ENCODE measurements at places on chromosomes 7 and 10.
A peak's percentile ranks its signal among the peaks of the same experiment; 100 is the strongest.

- no peak for DNase-seq
These were observed 394.1 kb upstream of the MKI67 start for GRCh38 chr10:128520211-128520815.

DNA sequence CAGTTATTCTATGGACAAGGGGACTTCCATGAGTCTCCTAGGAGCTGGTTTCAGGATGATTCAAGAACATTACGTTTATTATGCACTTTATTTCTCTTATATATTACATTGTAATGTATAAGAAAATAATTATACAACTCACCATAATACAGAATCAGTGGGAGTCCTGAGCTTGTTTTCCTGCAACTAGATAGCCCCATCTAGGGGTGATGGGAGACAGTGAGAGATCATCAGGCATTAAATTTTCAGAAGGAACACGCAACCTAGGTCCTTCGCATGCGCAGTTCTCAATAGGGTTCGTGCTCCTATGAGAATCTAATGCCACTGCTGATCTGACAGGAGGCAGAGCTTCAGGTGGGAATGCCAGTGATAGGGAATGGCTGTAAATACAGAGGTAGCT lies 137.9 kb downstream of the ANKRD30A start:
- DNase-seq: no peak

GRCh38 chr10:71715860-71716259 lies 3.7 kb downstream of the C10orf105 start:
- DNase-seq: no peak

DNA sequence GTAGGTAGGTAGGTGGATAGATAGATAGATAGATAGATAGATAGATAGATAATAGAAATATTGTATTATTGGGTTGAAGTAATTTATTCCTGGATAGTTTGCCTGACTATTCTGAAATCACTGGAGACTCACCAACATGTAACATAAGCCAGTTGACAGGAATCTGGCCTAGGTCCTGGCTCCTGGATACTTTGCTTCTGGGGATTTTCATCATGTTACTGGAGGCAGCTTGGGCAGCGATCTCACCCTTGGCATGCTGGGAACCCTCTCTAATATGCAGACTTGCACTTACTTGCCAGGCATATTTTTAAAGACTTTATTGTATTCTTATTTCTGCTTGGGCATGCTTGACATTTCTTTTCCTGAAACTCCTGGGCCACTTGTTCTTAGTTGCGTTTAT lies 709.1 kb upstream of the FZD8 start:
- DNase-seq: no peak

GRCh38 chr10:126387931-126388911 lies at the start of gene ADAM12:
Gene ADAM12 (minus strand): TSS chr10:126388477. CDS start chr10:126388145, 332 bp downstream.
- no peak for DNase-seq

- no peak for DNase-seq
These were observed 147.2 kb downstream of the NSUN6 start for GRCh38 chr10:18504161-18504560.

- no peak for DNase-seq
These were observed 40.4 kb upstream of the TMEM229A start for GRCh38 chr7:124073310-124073645.

DNA sequence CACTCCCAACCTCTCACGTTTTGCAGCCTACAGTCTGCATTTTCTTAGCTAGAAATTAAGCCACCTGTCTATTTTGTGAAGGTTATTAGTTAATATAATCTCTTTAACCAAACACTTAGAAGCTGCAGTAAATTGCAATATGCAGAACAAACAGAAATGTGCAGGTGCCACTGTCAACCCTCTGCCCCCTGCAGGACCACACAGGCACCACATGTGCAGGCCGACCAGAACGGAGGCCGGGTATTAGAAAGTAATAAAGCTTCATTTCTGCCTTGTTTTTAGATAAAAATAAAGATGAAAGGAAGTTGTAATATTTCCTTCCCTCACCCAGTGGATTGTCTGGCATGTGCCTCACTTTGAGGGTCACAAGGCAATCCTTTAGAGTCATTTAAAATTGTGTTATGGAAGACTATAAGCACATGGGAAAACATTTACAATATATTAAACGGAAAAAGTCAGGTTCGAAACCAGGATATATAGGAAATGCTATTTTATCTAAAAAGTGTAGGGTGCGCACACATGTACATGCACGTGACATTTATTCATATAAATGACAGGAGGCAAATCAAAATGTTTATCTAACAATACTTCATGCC lies 158.2 kb downstream of the ARHGAP12 start:
- DNase-seq: no peak

DNA sequence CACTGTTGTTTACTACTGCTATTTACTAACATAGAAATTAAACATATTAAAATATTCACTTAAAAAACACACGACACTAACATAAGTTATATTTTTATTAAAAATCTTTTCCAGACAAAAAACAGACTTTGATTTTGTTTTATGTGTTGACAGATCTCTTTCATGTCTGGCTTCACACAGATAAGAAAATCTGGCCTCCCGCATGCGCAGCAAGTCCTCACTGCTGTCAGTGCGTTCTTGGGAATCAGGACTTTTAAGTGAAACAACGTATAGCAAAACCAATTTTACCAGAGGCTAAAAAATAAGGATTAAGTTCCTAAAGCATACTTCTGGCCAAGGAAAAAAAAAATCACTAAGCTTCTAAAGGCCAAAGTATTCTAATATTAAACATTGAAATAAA lies 1.2 kb upstream of the IDI1 start:
- DNase-seq: no peak

- no peak for DNase-seq
These were observed 119.9 kb downstream of the MGMT start for GRCh38 chr10:129586898-129587443.

GRCh38 chr7:50210706-50211115 lies 93.8 kb upstream of the IKZF1 start:
- no peak for DNase-seq

GRCh38 chr7:6127110-6127490 lies 95.9 kb downstream of the ANKRD61 start:
- no peak for DNase-seq

DNA sequence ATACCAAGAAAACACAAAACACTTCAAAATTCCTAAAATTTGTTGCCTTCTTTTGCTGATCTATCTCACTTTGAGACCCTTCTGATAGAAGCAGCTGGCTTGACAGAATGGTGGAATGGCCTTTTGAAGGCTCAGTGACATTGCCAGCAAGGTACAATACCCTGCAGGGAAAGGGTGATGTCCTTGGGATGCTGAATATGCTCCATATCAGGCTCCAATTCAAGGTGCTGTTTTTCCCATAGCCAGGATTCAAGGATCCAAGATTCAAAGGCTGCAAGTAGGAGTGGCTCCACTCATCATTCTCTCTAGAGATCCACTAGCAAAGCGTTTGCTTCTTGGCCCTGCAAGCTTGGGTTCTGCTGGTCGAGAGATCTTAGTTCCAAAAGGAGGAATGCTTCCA lies 120.4 kb downstream of the USP6NL start:
- no peak for DNase-seq

DNA sequence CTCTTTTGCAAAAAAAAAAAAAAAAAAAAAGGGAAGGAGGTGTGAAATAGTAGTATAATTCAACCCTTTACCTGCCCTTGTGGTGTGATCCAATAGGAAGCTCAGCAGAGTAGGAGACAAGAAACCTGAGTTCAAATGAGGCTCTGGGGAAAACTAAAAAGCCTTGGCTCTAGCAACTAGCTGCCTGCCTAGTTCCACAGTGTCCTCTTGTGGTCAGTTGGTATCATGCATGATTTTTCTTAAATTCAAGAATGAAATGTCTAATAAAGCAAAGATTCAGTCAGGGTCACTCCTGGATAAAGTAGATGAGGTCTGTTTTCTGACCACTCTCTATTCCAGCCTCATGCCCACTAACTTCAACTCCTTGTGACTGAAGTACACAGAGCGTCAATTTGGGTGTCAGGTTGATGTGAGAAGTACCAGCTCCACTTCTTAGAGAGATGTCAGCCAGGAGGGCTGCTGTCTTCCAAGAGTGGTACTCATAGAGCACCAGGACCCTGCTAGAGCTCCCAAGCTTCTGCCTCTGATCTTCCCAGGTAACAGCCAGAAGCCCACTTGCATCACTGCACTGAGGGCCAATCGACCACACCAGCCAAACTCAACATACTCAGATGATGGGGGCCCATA lies 10.5 kb downstream of the LSM5 start:
- no peak for DNase-seq

GRCh38 chr7:149293338-149293737 lies 31.3 kb downstream of the ZNF783 start:
- no peak for DNase-seq

DNA sequence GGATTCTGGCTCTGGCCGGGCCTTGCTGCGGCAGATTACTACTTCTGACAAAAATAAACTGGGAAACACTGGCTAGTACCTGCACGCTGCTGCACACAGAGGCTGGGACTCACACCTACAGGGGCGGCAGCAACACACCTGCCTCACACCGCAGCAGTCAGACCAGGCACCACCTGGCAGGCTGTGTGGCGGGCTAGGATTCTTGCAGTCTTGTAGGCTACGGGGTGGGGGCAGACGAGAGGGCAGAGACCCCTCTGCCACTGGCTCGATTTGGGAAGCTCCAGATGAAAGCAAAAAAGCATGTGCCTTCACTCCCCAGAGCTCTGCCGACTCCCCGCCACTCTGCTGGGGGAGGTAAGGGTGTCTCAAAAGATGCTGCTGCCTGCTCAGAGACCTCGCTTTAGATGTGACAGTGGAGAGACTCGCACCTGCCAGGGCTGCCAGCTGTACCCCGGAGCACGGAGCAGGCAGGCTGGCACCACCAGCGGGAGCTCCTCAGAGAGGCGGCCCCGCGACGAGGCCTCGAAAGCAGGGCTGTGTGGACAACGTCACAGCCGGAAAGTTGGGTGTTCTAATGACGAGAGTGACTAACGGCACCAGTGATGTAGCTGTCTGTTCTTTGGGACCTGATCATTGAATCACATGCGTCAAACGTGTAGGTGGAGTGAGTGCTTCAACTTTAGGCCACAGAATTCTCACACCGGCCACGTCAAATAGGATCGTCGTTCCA lies 250.5 kb downstream of the ZMYND11 start:
- no peak for DNase-seq

DNA sequence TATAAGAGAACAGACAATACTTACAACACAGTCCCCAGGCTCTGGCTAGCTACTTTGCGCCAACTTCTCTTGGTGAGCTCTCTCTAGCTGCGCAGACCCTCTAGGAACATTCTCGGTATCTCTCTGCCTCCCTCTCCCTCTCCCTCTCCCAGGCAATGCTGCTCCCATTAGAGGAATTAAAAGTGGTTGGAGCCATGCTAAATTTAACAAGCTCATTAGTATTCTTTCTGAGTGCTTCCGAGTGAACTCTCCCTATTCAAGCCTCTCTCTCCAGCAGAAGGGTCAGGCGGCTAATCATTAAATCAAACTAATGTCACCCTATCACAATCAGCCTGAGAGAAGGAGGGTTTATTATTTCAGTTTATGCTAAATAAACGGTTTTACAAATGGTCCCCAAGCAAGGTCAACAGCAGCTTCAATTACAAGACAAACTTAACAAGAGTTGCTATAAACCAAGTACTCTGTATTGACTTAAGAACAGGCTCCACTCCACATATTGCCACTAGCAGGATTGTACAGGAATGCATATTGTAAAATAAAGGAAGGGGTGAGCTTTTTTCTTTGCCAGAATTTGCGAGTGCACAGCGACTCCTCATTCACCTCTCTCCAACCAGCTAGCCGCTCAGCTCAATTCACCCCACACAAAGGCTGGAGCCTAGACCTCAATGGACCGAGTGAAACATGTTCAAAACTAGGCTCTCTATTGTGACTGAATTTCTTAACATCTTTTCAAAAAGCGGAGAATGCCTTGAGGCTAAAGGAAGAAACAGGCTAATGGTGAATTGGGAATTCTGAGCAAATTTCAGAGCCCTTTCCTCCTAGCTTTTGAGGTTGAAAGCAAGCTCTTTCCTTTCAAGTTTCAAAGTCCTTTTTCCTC lies 84.4 kb downstream of the GLI3 start:
- DNase-seq: no peak

GRCh38 chr10:71423901-71424300 lies 27.2 kb downstream of the CDH23 start:
- no peak for DNase-seq

DNA sequence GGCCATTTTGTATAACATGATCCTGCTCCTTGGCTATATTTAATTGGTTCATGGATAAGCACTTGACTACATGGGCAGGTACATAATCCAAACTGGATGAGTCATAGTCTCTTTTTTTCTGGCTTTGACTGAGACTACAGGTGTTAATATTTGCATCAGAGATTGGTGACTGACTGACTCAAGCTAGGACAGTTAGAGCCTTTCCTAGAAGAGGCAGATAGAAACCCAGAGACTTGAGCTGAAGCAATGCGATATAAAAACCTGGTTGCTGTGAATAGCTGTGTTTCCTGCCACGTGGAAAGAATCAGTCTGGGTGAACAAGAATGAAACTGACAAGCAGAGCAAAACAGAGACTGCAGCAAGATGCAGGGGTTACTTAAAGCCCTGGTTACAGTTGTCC lies 81.0 kb downstream of the SAMD9 start:
- peak; percentile 6 for DNase-seq

DNA sequence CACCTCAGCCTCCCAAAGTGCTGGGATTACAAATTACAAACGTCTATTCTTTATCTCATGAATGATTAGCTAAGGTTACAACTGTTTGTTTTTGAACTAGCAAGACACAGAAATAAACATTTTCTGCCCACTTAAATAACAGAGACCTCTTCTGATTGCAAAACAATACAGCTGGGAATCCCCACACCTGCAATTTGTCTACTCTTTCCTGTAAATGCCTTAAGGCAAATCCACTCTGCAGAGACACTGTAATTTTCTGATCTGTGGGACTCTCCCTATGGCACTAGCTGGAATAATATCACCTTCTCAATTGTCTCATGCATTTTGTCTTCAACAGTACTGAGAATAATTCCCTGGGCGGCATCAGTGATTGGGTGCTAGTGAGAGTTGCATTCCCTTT lies 149.3 kb upstream of the FAM3C start:
- DNase-seq: no peak

- DNase-seq: no peak
These were observed 212.7 kb downstream of the TAX1BP1 start for GRCh38 chr7:27952456-27953285.

- DNase-seq: no peak
These were observed 73.3 kb downstream of the NRCAM start for GRCh38 chr7:108382932-108383331.

- DNase-seq: no peak
These were observed 177.5 kb downstream of the ANK3 start for GRCh38 chr10:60212195-60212594.

DNA sequence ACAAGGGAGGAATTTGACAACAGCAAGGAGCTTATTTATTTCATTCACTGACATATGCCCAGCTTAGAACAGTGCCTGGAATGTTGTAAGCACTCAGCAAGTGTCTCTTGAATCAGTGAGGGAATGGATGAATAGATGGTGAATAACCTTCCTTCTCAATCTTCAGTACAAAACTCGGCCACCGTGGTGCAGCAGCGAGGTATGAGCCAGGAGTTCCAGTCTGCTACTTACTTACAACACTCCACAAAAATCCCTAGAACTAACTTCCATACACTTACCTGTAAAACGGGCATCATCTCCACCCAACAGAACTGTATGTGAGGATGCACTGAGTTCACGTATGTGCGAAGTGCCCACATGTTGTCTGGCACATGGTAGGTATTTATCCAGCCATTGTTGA lies 237.4 kb downstream of the WDR11 start:
- no peak for DNase-seq

- no peak for DNase-seq
These were observed 33.3 kb downstream of the COX15 start for GRCh38 chr10:99698504-99699080.
